ENCODE measurements at places on chromosomes 3 and 15.

DNA sequence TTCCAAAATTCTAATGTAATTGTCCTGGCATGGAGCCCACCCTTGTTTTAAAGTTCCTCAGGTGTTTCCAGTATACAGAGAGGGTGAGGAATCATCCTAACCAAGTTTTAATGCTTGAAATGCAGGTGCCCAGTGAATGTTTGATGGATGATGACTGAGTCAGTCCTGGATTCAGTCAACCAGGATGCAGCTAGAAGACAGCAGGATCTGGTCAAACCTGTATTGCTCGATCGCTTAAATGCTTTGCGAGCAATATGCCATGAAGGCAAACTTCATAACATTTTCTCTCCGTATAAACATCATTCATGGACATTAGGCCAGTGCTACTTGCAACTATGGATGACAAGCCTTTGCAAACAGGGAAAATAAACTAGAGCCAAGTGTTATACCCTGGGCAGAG, 591.2 kb downstream of the RSL24D1 start:
- no peak for DNase-seq

DNA sequence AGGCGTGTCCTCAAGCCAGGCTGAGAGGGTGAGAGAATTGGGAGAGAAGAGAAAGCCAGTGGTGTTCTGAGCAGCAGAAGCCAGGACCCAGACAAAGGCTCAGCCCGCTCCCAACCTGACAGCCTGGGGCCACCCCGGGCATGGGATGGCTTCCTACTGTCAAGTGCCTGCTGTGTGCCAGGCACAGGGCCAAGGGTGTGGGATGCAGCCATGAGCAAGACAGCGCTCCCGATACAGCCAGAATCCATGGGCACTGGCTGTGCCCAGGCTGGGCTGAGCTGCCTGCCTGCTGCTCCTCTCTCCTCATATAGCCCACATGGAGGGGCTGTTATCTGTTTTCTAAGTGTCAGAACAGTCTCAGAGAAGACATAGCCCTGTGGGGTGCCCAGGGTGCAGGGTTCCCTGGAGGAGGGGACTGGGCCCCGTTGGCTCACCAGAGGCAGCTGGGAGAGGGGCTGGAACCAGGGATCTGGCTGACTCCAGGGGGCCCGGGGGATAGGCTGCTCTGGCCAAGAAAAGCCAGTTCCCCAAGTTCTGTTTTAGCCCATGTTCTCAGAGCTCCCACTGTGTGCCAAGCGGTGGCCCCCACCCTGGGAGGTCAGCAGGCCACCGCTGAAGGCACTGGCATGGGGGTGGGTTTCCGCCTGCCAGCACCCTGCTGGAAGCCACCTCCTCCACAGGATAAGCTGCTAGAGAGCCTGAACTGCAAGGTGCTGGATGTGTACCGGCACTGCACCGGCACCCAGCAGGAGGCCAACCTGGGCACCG, 39.0 kb downstream of the CFAP100 start:
- DNase-seq: no peak

DNA sequence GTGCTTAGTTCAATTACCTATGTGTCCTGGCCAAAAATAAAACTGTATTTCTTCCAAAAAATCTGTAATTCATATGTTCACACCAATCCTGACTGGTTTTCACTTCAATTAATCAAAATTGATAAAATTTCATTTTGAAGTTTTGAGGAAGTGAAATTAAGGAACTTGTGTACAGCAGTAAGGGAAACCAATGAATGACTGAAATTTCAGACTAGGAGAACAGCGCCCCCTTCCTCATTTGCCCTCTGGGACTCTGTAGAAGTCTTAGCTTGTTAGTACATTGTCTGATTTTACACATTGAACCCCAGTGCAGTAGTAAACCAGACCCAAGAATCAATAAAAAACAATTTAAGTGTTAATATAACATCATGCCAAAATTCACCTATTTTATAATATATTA, 495.3 kb upstream of the AGTR1 start:
- DNase-seq: no peak

GRCh38 chr15:63509056-63509954, 4.9 kb downstream of the USP3 start:
- no peak for DNase-seq

GRCh38 chr15:37166402-37166801, 66.1 kb upstream of the MEIS2 start:
- no peak for DNase-seq

DNA sequence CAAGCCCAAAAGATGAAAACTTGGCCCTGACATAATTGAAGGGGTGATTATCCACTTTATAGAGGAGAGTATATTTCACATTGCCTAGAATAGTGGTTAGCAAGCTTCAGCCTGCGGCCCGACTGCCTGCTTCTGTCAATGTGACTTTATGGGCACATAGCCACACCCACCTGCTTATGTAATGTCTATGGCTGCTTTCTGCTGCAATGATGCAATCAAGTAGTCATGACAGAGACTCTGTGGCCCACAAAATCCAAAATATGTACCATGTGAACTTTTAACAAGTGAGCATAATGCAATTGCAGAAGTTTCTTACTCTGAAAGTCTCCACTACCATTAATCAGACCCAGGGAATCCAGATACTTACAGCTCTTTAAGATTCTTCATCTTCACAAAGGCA, 103.1 kb downstream of the LRIG1 start:
- DNase-seq: no peak

- peak; percentile 2 for DNase-seq
Observed at GRCh38 chr15:45795440-45796069, 160.7 kb downstream of the SQOR start.

DNA sequence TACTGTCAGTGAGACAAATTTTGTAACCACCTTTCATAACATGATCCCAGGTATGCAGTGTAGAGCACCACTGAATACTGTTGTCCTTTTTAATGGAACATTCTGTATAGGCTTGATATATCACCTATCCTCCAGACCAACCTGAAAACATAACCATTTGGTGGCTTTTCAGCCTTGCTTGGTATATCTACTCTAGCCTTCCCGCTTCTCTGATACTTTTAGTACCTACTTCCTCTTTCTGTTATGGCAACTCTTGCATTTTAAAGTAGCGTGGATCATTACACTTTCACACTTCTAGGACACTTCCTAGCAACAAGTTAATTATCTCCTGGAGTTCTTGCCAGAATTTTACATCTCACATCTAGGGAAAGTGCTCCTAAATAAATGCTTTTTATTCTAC, 226.6 kb upstream of the ROBO1 start:
- DNase-seq: no peak

GRCh38 chr3:194556086-194557056, 69.6 kb upstream of the ATP13A3 start:
- peak; percentile 6 for DNase-seq

DNA sequence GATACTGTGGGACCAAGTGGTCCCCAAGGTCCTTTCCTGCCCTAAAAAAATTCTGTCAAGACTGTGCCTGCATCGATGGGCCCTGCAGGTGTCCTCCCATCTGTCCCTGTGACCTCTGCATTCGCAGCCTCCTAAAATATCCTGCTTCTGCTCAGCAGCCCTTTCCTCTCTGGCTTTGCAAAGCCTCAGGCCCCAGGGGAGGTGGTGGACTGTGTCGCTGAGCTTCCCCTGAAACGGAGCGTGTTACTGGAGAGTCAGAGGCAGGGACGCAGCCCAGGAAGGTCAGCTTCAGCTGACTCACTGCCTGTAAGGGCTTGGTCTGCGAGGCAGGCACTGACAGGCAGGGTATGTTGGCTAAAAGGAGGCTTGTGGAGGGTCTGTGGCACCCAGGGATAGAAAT, 110.0 kb downstream of the RAB11A start:
- no peak for DNase-seq

- no peak for DNase-seq
Observed at GRCh38 chr3:175266478-175266877, 407.3 kb downstream of the NAALADL2 start.

DNA sequence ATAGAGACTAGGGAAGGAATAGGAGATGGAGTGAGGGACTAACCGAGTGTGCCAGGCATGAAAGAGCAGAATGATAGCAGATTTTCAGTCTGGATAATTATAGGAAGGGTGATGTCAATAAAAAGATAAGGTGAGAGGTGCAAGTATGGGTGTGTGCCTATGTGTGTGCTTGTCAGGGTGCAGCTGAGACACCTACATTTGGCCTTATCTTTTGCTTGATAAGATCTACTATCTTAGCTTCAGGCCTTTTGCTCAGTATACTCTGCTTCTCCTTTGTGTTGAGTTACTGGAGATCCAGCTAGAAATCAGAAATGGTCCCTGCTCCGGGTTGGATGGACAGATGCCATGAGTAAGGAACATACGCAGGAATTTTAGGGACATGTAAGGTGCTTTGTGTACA, 17.4 kb downstream of the ARL14 start:
- no peak for DNase-seq

GRCh38 chr3:179546814-179547241, 15.9 kb upstream of the ACTL6A start:
- no peak for DNase-seq

DNA sequence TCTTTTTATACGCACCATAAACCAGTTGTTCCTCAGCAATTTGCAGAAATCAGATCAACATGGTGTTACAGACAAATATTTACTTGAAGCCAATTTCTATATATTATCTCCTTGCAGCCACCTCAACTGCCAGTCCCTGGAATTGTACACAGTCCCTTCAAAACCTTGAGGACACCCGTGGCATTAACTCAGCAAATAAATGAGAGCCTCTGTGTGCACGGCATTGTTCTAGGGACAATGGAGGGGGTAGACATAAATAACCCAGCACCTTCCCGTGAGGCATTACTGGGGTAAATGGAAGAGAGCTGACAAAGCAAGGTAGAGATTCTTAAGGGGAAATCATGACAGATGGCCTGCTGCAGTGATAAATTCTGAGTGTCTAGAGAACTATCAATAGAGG, 12.5 kb downstream of the TM2D3 start:
- no peak for DNase-seq

DNA sequence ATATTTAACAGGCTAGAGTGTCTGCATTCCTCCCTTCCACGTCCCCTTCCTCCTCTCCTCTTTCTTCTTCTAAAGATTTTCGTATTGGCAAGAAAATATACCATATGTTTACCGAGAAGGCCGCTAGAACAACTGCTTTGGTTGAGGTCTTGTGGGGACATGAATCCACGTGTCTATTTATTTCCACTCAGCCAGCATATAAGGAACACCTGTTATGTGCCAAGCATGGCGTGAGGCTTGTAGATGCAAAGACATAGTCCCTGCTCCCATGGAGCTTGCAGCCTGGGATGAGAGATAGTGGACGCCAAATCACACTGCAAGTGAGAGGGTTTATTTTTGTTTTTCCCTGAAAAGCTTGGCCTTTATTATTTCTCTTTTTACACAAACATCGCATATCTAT, 57.1 kb downstream of the SLC7A14 start:
- DNase-seq: no peak

GRCh38 chr15:50145451-50145872, 26.4 kb upstream of the ATP8B4 start:
- DNase-seq: peak; percentile 53

DNA sequence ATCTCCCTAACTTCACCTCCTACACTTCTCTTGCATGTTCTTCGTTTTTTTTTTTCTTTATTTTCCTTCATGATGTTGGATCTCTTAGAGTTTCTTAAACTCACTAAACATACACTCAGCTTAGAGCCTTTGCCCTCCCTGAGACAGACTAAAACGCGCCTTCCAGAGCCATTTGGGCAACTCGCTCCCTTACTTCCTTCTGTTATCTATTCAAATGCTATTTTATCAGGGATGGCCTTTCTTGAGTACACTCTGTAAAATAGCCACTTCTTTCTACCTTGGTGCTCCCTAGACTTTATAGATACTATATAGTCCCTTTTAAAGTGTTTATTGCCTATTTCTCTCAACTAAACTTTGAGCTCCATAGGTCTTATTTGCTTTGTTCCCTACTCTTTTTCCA, 598.2 kb upstream of the NECTIN3 start:
- no peak for DNase-seq

GRCh38 chr3:183814240-183814639, 11.1 kb downstream of the MAP6D1 start:
- DNase-seq: no peak

DNA sequence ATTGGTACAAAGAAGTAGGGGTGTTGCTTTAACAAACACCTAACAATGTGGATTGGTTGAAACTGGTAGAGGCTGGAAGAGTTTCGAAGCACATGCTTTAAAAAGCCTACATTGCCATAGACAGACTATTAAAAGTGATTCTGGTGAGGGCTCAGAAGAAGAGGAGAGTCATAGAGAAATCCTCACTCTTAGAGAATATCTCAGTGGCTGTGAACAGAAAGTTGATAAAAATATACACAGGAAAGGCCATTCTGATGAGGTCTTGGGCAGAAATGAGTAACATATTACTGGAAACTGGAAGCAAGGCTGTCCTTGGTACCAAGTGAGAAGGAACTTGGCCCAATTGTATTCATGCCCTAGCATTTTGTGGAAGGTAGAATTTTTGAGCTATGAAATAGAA, 173.7 kb upstream of the CRBN start:
- DNase-seq: no peak

GRCh38 chr3:40387001-40387894, at the start of gene ENTPD3:
Gene ENTPD3 (plus strand): TSS chr3:40387184. CDS start chr3:40388058, 874 bp downstream.
- DNase-seq: peak; percentile 24

- no peak for DNase-seq
Observed at GRCh38 chr15:50544368-50544767, 2.1 kb downstream of the USP50 start.

- DNase-seq: no peak
Observed at GRCh38 chr3:128270559-128271492, 117.5 kb downstream of the EEFSEC start.

- DNase-seq: no peak
Observed at GRCh38 chr3:111741181-111741580, 117.9 kb upstream of the PHLDB2 start.

DNA sequence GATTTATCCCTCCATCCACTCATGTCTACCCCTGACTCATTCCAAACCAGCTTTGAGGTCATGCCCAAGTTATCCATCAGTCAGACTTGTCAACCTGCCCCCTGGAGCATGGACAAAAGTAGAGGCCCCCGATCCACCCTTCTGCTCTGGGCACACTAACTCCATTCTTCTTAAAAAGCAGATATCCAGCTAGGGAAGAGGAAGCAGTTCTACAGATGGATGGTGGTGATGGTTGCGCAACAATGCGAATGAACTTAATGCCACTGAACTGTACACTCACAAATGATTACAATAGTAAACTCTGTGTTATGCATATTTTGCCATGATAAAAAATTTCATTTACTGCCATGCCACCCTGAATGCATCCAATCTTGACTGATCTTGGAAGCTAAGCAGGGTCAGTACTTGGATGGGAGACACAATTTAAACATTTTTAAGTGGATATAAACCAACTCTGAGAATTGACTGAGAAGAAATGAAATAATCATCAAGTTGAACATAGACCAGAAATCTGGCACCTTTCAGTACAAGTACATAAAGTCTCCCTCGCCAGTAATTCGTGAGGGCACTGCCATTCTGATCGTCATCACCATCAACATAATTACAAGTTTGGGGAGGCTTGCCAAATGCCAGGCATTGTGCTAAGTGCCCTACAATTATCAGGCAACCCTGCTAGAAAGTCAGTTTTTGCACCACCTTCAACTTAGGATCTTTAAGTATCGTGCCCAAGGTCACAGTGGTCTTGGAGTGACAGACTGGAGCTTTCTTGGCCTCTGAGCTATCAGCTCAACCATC, 124.8 kb downstream of the ATP10A start:
- no peak for DNase-seq
